Stimulated activated CD8-positive, alpha-beta memory T cell treated with anti-CD3 and anti-CD28 coated beads, Interleukin-15, amount 100 ng/mL, for 1 hour (primary cell): ENCODE measurements at places on chromosomes 2 and 18.

GRCh38 chr2:222703886-222704285, 32.4 kb downstream of the MOGAT1 start:
- DNase-seq, result no peak

DNA sequence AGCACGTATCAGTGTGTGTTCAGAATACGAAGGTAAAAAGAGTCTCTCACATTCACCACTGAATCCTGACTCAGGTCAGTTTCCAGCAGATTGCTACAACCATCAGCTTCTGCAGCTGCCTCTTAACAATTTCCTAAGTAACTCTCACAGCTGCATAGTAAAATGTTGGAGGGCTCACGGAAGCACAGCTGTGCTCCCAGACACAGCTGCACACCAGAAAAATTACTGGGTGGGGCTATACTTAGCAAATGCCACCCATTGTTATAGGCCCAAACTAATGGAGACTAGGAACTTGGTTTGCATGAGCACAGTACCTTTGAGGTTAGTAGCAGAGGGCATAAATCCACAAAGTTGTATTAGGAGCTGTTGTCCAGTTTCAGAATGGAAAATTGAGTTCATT, 153.9 kb upstream of the ERBB4 start:
- no peak for DNase-seq

DNA sequence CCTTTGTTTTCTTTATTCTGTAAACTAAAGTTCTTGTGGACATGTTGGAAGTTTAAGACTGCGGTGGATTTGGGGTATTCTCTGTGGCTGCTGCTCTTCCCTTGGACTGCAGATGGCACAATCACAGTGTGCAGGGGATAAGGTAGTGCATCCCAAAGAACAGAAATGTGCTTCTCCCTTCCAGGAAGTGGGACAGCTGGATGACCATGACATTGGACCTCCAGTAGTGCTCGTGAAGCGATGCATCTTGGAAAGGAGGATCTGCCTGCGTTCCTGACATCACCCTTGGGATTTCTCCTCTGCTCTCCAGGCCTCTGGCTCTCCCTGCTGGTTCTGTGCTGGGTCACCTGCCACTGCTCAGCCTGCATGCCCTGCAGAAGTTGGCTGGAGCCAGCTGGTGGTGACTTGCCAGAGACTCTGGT, 109.9 kb downstream of the SLC4A3 start:
- DNase-seq, result no peak

DNA sequence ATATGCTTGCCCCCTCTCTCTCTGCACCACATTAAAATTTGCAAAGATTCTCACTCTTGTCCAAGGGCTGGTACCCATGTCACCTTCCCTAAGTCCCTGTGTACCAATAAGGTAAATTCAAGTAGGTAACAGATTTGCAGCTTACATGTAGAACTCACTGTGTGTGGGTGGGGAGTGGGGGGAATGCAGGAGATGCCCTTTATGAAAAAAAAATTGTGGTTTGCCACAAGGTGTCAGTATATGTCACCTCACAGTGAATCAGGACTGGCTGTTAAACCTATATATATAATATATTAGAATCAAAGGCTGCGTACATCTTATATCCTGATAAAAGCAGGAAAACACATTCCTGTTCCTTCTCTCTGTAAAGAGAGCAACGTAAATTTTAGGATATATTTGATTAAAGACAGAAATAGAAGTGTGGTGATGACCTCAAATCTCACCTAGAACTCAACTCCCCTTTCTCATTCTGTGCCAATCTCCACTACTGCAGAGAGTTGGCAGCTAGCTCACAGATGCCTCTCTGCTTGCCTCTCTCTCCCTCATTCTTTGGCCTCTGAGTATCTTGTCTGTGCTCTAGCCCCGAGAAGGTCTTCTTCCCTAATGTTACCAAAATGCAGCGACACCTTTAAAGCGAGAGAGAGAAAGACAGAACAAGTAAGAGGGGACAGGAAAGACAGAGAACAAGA, 536 bp downstream of the XDH start:
- no peak for DNase-seq

GRCh38 chr2:59395119-59395518, 1154.0 kb upstream of the FANCL start:
- DNase-seq, result no peak
